ENCODE measurements at places on chromosomes 11 and 22. TPM values are rescaled to one million over a fixed set of nuclear protein-coding genes. Genes with fewer than 3 reads are reported as not detected.

The MOGAT2 gene
- not detected for total RNA-seq

The PIK3C2A gene
- total RNA-seq = 84.9 TPM

The WBP2NL gene
- not detected for total RNA-seq

The HEPN1 gene
- not detected for total RNA-seq

The OR52K1 gene
- total RNA-seq = 0.14 TPM

The TMPRSS4 gene
- total RNA-seq = not detected

The TRIM68 gene
- 11.5 TPM for total RNA-seq

DNA sequence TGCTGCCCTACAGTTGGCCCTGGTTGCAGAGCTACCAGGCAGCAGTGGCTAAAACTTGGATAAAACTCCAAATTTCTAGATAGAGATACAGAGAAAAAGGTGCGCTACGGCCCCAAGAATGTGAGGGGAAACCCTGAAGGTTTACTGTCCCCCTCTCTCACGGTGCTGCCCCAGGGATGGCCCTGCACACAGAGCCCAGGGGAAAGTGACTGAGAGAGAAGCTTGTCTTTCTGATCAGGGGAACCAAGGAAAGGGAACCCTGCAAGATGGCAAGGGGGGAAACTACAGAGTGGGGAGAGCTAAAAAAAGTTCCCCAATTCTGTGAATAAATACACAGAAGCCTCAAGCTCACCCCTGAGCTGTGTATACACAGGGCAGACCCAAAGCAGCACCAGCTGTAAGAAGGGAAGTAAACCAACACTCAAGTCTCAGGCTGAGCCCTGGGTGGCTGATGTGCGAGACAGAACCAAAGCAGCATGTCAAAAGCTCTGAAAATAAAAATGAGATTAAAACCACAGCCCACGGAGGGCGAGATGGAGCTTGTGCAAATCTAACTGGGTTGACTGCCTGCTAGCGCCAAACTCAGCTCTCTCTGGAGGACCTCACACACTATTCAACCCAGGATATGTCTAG, 22.1 kb downstream of the GNB1L start:
- no peaks in the 10 kb centered on the region for H3K36me3 ChIP-seq
- no peaks in the 10 kb centered on the region for H3K4me1 ChIP-seq
- no peak overlapping the region for H3K27ac ChIP-seq
- H3K4me3 ChIP-seq = no peak overlapping the region
- DNase-seq = no peak
- H3K27me3 ChIP-seq = no peaks in the 10 kb centered on the region

- H3K4me3 ChIP-seq = no peak overlapping the region
- no peak for DNase-seq
- peaks cover 39% of the 10 kb centered on the region for H3K27me3 ChIP-seq
- H3K36me3 ChIP-seq = no peaks in the 10 kb centered on the region
- peaks cover 6% of the 10 kb centered on the region for H3K4me1 ChIP-seq
- no peak overlapping the region for H3K27ac ChIP-seq
Observed at GRCh38 chr11:122304973-122305372, 189.0 kb upstream of the BLID start.

DNA sequence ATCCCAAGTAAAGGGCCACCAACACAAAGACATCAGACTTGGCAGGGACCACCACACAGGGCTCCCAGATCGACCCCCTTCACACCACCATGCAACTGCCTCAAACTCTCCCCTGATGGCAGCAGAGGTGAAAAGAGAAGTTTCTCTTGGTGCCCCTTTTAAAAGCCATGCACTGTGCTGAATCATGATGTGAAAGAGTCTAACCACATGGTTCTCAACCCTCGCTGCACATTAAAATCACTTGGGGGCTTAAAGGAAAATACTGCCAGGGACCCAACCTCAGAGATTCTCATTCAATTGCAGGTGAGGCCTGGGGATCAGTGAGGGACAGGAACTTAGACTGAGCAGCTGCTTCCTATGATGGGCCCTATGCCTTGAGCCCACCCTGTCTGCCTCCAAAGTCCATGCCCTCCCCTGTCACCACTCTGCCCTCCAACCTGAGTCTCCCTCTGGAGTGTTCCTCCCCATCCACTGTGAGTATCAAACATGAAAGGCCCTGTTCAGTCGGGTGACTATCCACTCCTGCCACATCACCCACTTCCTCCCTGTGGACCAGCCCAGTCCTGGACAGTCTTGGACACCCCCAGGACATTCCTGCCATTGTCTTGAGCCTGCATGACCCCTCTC, 40.8 kb downstream of the PLEKHA7 start:
- no peak overlapping the region for H3K27ac ChIP-seq
- peaks cover 14% of the 10 kb centered on the region for H3K27me3 ChIP-seq
- no peaks in the 10 kb centered on the region for H3K36me3 ChIP-seq
- H3K4me1 ChIP-seq = no peaks in the 10 kb centered on the region

DNA sequence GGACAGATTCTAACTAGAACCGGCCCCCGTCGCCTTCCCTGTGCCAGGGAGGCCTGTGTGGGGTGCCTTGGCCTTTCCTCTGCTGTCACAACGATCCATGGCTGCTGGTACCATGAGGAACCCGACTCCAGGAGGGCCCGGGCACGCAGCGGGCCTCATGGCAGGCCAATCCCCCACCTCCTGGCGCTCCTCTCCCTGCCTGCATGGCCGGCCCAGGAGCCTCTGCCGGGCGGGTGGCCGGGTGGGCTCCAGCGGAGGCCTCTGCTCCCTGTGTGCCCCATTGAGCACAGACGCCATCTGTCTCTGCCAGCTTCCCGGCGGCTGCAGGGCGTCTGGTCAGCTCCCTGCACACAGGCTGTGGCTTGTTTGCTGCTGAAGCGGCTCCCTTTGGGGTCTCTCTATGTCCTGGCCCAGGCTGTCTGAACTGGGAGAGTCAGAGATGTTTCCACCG, 86.5 kb downstream of the MYEOV start:
- no peaks in the 10 kb centered on the region for H3K36me3 ChIP-seq
- no peak overlapping the region for H3K4me3 ChIP-seq
- no peak overlapping the region for H3K27ac ChIP-seq
- DNase-seq = no peak
- no peaks in the 10 kb centered on the region for H3K27me3 ChIP-seq

DNA sequence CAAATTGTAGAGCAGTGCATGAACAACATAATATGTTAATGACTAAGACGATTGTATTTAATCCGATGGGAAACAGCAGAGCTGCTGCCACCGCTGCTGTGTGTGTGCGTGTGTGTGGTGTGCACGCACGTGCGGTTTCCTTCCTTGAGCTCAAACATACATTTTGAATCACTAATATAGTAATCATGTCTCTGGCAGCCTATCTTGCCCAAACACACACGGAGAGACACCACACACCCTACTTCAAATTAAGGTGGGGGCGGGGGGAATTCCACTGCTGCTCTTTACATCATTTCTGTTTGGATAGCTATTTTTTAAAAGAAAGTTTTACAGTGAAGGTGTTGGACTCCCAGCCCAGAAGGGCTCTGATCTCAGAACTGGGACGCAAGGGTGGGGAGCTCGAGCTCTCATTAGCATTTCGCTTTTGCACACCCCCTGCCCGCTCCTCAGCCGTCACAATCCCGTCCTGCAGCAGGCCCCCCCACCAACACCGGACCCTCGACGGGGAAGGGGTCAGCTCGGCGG, 651 bp upstream of the FAM83F start:
- no peak overlapping the region for H3K4me3 ChIP-seq
- peaks cover 12% of the 10 kb centered on the region for H3K27me3 ChIP-seq
- peaks cover 6% of the 10 kb centered on the region for H3K4me1 ChIP-seq
- H3K27ac ChIP-seq = no peak overlapping the region

DNA sequence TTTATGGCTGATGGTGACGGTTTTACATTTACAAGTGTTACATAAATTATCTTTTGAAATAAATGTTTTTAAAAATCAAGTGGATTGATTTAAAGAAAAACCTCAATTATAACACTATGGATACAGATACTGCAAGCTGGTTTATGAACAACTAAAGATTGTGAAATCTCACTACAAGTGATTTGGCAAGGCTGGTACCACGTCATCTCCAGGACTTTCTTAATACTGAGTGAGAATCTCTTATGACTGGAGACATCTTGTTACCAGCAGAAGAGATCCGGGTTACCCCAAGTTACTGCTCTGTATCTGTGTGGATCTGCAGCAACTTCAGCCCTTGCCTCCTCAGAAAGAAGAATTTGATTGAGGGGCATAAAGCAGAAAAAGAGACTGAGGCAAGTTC, 452.9 kb downstream of the MN1 start:
- no peak overlapping the region for H3K27ac ChIP-seq
- peak; percentile 38 for DNase-seq
- no peaks in the 10 kb centered on the region for H3K36me3 ChIP-seq

- no peak overlapping the region for H3K27ac ChIP-seq
- no peak overlapping the region for H3K4me3 ChIP-seq
- H3K27me3 ChIP-seq = no peaks in the 10 kb centered on the region
- peaks cover 2% of the 10 kb centered on the region for H3K4me1 ChIP-seq
Observed at GRCh38 chr11:123482218-123482617, 52.1 kb downstream of the GRAMD1B start.

GRCh38 chr22:21564411-21564810, 3.1 kb upstream of the UBE2L3 start:
- no peaks in the 10 kb centered on the region for H3K27me3 ChIP-seq
- H3K36me3 ChIP-seq = no peaks in the 10 kb centered on the region
- no peak for DNase-seq
- H3K4me3 ChIP-seq = no peak overlapping the region
- peaks cover 4% of the 10 kb centered on the region for H3K4me1 ChIP-seq
- H3K27ac ChIP-seq = no peak overlapping the region

DNA sequence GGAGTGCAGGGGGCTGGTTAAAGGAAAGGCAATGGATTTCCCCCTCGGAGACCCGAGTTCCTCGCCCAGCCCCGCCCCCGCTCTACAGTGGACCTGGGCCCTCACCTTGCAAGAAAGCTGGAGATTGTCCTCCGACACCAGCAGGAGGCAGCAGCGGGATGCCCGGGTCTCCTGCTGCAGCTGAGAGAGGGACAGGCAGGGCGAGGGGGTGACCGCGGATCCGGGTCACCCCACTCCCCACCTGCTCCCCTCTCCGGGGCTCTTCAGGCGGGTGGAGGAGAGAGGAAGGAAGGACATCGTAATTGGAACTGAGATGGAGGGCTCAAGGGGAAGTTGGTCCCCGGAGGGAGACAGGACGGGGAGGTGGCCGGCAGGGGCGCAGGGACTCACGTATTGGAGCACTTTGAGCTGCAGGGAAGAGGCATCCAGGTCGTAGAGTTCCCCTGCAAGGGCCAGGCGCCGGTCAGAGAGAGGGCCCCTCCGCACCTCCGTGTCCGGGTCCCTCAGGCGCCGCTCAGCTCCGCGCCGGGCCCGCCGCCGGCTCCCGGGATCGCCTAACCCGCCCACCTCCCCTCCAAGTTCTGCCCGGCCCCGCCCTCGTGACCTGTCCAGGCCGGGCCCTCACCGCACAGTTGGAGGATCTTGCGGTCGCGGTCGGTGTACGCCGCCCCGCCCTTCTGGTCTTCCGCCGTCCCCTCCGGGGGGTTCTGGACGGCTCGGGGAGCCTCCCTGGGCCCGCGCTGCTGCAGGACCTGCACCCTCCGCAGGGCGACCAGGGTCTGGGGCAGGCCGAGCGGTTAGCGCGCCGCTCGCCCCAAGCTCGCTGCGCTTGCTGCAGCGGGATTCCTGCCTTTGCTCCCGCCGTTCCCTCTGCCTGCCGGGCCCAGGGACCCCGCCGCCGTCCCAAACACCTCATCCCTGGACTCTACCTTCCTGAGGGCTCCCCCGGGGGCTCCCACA, 84.1 kb downstream of the PDE2A start:
- H3K27me3 ChIP-seq = peaks cover 76% of the 10 kb centered on the region
- no peaks in the 10 kb centered on the region for H3K36me3 ChIP-seq

DNA sequence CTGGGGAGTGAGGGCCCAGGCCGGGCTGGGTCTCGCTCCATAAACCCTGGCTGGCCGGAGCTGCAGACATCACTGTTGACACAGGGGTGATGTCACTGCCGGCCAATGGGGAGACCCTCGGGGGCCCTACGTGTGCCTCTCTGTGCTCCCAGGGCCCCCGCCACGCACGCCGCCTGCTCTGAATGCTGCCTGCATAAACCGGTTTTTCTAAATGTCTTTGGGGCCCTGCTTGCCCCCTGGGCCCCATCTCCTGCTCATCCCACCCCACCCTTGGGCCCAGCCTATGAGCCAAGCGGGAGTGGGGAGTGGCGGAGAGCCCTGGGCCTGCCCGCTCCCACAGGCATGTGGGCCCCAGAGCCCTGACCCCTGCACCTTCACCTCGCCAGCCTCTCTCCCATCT, 7.7 kb downstream of the H19 start:
- H3K4me1 ChIP-seq = no peaks in the 10 kb centered on the region
- no peak overlapping the region for H3K27ac ChIP-seq
- no peaks in the 10 kb centered on the region for H3K36me3 ChIP-seq
- no peaks in the 10 kb centered on the region for H3K27me3 ChIP-seq
- H3K4me3 ChIP-seq = no peak overlapping the region

DNA sequence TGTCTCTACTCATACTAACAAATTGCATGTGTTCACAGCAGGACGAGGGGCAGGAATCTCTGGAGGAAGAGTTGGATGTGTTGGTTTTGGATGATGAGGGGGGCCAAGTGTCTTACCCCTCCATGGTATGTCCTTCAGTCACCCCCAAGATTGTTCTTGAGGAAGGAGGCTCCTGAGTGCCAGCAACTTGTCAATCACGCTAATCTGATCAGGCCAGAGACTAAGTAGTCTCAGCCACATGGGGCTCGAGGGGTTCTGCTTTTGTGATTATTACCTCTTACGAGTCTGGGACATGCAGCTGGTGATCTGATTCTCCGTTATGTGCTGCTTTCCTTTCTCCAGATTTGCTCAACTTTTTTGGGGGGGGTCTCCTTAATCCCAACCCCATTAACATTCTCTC, 54.3 kb downstream of the CTNND1 start:
- no peaks in the 10 kb centered on the region for H3K27me3 ChIP-seq
- no peak for DNase-seq
- no peak overlapping the region for H3K27ac ChIP-seq
- H3K4me3 ChIP-seq = no peak overlapping the region
